ENCODE measurements at places on chromosomes 7 and 10. TPM values are rescaled to one million over a fixed set of nuclear protein-coding genes. Genes with fewer than 3 reads are reported as not detected.

DNA sequence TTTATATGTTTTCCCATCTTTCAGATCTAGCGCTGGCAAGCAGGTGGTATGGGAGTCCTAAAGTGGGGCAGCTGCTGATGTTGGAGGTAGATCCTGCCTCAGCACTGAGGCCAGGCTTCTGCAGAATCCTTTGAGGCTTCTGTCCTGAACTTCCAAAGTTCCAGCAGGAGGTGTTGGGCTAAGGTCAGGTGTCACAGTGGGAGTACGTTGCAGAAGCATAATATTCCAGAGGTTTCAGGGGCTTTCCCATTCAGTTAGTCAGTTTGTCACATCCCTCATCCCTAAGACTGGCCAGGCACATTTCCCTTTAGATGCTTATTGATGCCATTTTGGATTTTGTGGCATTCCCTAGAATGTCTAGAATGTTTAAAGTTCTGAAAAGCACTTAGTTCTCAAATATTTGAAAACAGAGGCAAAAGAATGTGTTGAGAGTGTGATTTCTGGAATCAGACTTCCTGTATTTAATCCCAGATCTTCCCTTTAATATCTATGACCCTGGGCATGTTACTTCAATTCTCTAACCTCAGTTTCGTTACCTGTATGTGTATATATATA, 319.1 kb upstream of the PHYHIPL start:
- no peak for DNase-seq

Gene SPDYE11
- polyA plus RNA-seq, result 0.47 TPM

GRCh38 chr7:21336743-21337142, 91.1 kb upstream of the SP4 start:
- DNase-seq, result no peak

DNA sequence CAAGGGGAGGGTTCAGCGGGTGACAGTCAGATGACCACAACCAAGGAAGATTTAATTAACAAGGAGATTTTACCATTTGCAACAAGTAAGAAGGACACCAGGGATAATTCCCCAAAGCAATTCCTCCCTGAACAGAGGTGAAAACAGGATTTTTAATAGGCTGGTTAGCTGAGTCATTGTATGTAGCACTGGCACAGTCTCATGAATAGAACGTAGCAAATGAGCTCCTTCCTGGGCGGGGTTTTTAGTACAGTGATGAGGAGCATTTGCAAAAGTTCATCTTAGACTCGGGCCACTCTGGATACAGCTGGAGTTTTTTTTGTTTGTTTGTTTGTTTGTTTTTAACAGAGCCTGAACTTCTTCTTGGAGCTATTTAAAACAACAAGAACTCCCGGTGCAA, 39.0 kb downstream of the TAC1 start:
- DNase-seq, result no peak

- DNase-seq, result no peak
Measured at GRCh38 chr10:14142606-14143250, 188.0 kb downstream of the FRMD4A start.

Gene RTKN2
- 11.2 TPM for polyA plus RNA-seq

Gene MAP3K8
- 10.9 TPM for polyA plus RNA-seq

Gene SLIT1
- 7.7 TPM for polyA plus RNA-seq

Gene HDAC9
- 9.6 TPM for polyA plus RNA-seq

- DNase-seq, result no peak
Measured at GRCh38 chr7:87193912-87194311, 25.6 kb downstream of the TMEM243 start.
